ENCODE measurements at places on chromosomes 2 and 18.

- no peak for DNase-seq
These were observed 1084.7 kb upstream of the NXPH2 start for GRCh38 chr2:139864821-139865302.

- no peak for DNase-seq
These were observed 145.0 kb downstream of the TTC27 start for GRCh38 chr2:32772638-32773447.

DNA sequence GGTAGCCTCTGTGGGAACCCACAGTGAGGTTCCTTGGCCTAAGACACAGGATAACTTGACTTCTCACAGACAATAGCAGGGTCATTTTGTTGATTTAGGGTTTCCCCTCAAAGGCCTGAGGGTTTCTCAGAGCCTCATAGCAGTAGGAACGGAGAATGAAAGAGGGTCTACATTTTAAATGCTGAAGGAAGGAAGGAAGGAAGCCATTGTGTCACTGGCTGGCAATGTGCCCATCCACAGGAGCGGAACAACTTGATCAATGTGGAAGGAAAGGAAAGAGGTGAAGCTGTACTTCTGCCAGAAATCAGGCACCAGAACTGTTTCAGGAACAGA lies 5.1 kb downstream of the IL1B start:
- no peak for DNase-seq

DNA sequence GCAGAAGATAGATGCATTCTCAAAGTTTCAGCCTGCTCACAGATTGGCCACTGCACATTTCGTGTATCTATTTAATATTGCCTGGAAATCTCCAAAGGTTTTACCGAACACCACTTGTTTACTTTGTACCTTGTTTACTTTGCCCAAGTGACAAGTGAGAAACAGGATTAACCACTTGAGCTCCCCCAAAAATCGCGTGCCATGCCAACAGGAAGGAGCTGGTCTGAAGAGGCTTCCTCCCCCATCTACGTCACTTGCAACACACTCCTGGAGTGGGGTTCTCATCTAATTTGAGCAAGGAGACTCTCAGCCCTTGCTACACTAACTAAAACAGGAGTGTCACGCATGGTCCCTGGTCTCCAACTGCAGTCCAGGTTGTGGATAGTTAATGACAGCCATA lies 212.5 kb upstream of the TMEM200C start:
- no peak for DNase-seq

DNA sequence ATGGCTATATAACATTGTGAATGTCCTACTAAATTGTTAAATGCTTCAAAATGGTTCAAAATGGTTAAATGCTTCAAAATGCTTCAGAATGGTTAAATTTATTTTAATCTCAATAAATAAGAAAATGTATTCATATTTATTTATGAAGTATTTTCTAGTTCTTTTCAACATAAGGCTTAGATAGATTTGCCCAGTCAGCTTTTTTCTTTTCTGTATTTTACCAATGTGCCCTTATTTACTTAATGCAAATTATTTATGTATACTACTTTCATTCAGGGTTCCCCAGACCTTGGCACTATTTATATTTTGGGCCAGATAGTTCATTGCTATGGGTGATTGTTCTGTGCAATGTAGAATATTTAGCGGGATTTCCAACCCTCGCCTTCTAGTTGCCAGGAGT lies 546.7 kb downstream of the RIT2 start:
- DNase-seq = no peak

GRCh38 chr2:33680644-33681363 lies 81.7 kb upstream of the FAM98A start:
- no peak for DNase-seq

GRCh38 chr2:120855855-120856405 lies 120.3 kb downstream of the GLI2 start:
- no peak for DNase-seq

DNA sequence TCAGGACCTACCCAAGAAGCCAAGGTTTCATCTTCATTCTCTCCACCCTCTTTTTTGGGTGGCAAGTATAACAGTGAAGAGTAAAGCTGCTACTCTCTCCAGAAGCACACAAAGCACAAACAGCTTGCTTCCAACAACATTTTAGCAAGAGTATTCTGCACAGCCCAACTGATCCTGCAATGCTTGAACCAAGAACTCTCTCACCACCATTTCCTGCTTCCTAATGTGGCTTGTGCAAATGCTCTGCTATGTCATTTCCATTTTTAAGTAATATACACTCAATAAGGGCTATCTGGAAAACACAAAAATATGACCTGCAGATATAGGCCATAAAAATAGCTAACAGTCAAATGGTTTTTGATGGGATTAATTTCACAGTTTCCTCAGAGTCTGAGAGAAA lies 24.1 kb upstream of the IHH start:
- no peak for DNase-seq

DNA sequence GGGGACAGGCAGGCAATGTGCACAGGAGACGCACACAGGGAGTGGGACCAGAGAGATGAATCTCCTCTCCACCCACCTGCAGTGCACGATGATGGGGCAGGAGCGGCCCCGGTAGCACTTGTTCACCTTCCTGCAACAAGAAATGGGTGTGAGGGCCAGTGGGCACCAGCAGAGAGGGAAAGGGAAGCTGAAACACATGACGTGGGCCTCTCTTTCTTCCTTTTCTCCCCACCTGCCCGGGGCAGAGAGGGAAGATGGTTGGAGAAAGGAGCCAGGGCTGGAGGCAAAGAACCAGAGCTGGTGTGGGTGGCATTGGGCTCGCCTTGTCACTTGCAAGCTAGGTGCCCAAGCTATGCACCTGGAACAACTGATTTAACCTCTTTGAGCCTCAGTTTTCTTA lies 12.2 kb downstream of the DNAJB2 start:
- DNase-seq = no peak

- DNase-seq = no peak
These were observed 31.2 kb upstream of the MAL start for GRCh38 chr2:94994063-94994913.

DNA sequence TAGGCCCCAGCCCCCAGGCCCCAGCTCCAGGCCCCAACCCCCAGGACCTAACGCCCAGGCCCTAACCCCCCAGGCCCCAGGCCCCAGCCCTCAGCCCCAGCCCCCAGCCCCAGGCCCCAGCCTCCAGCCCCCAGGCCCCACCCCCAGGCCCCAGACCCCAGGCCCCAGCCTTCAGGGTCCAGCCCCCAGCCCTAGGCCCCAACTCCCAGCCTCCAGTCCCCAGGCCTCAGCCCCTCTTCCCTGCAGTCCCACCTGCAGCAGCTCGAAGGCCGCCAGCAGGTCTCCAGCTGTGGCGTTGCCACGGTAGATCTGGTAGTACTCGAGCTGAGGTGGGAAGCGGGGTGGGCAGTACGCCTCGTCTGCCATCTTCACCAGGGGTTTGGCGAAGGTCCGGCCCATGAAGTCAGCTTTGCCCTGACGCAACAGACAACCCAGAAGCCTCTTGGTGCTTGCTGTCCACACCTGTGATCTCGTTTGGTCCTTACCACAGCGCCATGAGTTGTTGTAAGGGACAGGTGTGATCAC lies 3.6 kb downstream of the OTOF start:
- DNase-seq = no peak

DNA sequence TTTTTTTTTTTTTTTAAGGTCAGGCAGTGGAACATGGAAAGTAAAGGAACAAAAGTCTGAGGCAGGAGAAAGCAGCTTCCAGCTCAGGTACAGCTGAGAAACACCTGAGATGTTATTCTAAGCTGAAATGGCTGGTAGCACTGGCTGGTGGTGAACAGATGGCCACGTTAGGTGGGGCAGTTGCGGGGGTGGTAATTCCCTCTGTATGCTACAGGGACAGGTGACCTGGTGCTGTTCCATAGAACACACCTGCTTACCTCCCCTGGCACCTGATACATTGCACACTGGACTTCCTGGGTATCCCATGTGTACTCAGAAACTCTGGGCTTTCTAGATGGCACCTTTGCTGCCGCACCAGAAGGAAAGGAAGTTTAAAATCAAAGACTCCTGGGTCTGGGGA lies 333.3 kb downstream of the SLC8A1 start:
- DNase-seq = no peak

- no peak for DNase-seq
These were observed 604.8 kb downstream of the CPS1 start for GRCh38 chr2:211161236-211161635.

GRCh38 chr2:37774976-37775907 lies 103.8 kb upstream of the CDC42EP3 start:
- DNase-seq = no peak

DNA sequence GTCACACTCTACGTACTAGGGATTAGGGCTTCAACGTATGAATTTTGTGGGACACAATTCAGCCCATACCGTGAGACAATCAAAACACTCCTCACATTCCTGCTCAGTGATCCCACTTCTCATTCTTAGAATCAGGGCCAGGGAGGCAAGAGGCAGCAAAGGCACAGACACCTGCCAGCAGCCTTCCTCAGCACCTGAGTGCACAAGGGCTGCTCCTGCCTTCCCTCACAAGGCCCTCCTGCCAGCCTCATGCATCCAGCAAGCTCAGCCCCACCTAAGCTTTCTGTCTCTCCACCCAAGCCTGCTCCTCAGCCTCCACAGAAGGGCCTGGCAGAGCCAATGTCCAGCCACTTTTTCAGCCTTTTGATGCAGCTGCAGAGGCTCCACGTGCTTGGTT lies 141.6 kb downstream of the SP3 start:
- DNase-seq = no peak

DNA sequence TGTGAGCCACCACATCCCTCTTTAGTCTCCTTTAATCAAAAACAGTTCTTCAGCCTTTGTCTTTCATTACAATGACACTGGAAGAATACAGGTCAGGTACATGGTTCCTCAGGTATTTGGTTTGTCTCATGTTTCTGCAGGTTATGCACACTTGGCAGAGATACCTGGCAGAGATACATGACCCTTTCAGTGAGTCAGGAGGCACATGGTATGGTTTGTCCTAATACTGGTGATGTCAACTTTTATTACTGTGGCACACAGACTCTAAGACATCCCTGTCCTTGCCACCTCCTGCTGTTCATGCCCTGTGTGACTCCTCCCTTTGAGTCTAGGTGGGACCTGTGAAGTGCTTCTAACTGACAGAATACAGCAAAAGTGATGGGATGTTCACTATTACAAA lies 58.4 kb downstream of the SPIRE1 start:
- no peak for DNase-seq

- no peak for DNase-seq
These were observed 185.2 kb upstream of the SLC14A2 start for GRCh38 chr18:45430041-45430440.

- no peak for DNase-seq
These were observed 561.9 kb upstream of the ID2 start for GRCh38 chr2:8119782-8120505.

DNA sequence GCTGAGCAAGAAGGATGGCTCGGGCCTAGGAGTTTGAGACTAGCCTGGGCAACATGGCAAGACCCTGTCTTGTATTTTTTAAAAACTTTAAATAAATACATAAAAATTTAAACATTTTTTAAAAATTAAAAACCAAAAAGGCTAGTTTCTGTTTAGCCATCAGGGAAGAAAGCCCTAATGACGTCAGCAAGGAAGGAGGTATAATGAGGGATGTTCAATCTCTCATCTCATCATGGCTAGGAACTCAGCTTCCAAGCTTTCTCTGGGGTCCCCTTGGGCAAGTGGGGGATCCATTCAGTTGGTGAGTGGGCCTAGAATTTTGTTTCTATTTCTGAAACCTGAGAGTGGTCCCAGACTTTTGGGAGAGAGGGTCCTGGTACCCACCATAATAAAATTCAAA lies 35.1 kb upstream of the SLC25A52 start:
- DNase-seq = no peak

- no peak for DNase-seq
These were observed 305.4 kb downstream of the AFF3 start for GRCh38 chr2:99836690-99837605.

GRCh38 chr18:78973357-78974083 lies 6.1 kb upstream of the SALL3 start:
- no peak for DNase-seq

DNA sequence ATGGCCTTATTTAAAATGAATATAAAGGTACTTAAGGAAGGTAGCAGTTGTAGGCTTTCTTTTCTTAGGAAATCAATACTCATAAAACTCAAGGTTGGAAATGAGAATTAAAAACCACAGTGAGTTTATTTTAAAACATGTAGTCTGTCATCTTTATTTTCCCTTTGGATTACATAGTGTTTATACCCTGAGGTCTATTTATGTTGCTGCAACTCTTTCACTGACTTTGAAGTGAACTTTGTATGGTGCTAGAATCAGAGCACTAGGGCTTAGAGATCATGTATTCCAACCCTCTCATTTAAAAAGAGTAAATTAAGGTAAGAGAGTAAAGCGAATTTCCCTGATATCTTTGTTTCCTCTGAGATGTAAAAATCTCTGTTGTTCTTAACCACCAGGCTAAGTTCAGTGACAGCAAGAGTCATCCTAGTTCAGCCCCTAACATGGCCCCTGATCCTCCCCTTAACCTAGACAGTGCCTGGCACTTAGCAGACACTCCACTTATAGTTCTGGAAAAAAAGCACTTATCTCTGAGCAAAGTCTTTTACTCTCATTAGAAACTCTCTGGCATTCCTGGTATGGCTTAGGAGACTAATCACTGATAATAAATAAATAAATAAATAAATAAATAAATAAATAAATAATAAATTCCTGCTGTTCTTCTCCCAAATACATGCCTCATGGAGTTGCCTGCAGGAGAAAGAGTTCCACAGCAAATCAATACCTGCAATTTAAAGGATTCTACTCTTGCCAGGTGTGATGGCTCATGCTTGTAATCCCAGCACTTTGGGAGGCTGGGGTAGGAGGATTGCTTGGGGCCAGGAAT lies 33.0 kb upstream of the PPP1R1C start:
- DNase-seq = no peak

GRCh38 chr18:47724186-47724975 lies 206.1 kb downstream of the SMAD2 start:
- no peak for DNase-seq

DNA sequence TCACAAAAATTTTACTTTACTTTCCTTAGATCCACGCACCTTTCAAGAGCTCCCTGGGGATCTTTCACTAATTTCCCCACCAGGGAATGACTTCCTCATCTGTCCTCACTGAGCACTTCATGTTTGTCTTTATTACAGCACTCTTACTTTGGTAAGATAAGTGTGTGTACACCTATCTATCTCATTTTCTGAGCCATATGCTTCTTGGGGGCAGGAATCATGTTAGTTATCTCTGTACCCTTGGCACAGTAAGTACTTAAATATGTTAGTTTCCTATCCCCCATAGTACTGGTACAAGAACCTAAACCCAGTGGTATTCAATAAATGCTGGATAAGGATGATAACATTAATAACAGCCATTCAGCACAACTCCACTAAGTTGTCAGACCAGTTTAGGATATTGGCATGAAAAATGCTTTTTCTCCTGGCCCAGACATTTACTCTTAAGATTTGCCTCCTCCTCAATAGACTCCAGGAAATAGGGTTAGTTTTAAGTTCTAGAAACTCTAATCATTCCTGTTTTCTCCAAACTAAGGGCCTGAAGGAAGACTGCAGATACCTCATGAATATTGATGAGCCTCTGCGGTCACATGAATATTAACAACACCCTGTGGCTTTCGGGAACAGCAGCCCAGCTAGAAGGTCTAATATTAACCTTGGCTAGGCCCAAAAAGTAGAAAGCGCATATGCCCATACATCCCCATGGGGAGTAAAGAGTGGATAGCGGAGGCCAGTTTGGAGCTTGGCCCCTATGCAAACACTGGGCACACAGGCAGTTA lies 38.2 kb downstream of the NHEJ1 start:
- DNase-seq = no peak
